ENCODE measurements at places on chromosomes 12 and 14.

DNA sequence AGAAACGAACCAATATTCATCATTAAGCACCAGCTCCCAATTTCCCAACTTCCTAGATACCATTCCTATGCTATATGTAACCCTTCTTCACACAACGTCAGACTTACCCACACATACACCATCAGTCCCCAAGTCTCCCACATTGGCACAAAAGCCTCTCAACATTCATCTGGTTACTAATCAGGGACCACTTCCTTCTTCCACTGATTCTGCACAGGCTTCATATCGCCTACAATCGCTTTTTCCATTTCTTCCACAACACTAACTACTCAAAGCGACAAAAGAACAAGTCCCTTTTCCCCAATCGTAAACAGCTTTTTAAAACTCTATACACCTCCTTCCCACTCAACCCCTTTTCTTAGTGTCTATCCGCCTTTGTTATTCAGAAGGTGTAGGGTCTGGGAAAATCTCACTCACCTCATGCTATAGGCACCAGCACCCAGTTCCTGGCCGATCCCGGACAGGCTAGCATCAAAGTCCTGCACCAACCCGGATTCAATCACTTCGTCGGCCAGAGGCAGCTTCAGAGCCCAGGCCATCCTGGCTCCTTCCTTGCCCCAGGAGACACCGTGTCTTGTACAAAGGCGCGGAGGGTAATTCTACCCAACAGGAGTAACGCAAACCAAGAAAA, 936 bp downstream of the TFCP2 start:
- no peak for DNase-seq

DNA sequence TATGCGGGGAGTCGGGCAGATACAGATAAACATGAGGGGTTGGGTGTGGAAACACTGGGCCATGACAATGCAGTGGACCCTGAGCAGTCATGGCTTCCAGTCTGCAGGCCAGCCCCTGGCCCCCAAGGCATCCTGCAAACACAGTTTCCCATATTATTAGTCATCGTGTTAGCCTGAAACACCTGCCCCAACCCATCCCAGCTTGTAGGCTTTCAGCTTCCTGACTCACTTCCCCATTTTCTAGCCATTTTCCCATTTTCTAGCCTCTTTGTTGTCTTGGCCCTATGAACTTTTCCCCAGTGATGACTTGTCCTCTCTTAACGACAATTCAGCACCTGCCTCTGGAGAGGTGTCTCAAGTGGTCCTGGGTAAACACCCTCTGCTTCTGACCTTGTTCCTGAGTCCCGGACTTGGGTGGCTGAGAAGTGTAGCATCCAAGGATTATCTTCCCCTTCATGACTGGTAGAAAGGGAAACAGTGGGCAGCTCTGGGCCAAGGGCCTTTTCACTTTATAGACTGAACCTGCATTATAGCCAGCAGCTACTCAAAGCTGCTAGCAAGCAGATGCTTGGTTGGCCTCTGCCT, 4.3 kb upstream of the PGF start:
- DNase-seq: no peak

- DNase-seq: no peak
These were observed 35.9 kb downstream of the FLRT2 start for GRCh38 chr14:85565862-85566296.

GRCh38 chr14:92591346-92591745, 77.8 kb downstream of the RIN3 start:
- DNase-seq: no peak

DNA sequence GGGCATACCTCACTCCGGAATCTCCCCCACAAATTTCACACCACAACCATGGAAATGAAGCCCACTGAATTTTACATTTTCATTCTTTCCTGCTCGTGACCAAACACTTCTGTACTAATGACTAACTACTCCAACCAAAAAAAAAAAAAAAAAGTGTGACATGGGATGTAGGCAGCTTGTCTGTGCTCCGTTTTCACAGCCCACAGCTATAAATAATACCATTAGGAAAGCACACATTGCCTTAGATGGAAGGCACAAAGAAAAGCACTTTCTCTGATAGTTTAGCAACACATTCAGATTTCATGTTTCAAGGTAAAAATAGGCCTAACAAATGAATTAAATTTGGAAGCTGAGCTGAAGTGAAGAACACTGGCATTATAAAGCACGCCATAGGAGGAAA, 42.5 kb downstream of the DUSP6 start:
- DNase-seq: no peak

DNA sequence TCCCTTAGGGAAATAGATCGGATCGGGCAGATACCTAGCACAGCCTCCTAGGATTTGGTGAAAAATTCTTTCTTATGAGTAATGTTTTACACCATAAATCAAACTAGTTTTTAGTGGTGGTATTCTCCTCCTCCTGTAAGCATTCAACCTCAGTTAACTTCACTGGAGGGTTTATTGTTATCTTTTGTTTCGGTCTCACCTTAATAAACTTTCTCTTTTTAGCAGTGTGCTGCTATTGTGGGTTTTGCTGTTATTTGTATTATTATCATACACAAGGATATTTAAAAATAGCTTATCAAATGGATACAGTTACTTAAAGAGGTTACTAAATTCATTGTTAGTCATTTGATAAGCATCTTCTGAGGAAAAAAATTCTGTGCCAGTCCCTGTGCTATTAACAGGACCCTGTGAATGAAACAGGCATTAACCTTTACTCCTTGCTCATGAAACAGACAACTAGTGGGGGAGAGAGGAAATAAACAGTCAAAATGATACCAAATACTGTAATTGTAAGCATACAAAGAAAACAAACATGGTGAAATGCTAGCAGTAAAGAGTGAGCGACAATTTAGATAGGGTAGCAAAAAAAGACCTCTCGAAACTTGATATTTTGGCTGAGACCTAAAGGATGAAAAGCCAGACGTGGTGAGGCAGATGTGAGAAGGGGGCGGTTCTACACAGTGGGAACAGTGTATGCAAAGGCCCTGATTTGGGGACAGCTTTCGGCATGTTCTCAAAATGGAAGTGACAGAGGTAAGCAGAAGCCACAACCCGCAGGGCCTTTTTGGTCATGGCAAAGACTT, 178.7 kb upstream of the SOX5 start:
- DNase-seq: no peak

DNA sequence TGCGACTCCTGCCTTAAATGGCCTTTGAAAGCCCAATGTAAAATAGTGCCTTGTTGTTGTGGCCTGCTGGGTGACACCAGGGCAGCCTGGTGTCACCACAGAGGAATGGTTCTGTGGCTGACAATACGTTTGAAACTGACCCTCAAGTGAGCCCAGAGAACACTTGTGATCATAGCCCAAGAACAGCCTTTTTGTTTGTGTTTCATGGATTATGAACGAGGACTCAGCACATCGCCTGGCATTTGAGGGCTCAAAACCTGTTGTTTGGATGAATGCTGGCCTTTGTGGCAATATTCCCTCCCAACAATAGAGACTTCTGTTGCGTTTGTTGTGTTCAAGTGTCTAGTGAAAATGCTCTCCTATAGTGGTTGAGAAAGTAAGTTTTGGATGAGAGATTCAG, 48.5 kb downstream of the TSPAN9 start:
- DNase-seq: no peak

GRCh38 chr12:132572801-132573760, 37.3 kb downstream of the LRCOL1 start:
- DNase-seq: no peak

GRCh38 chr12:61213646-61214045, 1046.6 kb upstream of the USP15 start:
- DNase-seq: no peak

GRCh38 chr12:15733136-15733535, 56.1 kb downstream of the EPS8 start:
- no peak for DNase-seq

GRCh38 chr12:89343127-89343526, 9.2 kb downstream of the DUSP6 start:
- DNase-seq: no peak

- no peak for DNase-seq
These were observed 5.2 kb downstream of the WNT10B start for GRCh38 chr12:48966177-48966895.

Measured in natural killer cell treated with Interleukin-12 subunit alpha and Interleukin-12 subunit beta and Interleukin-15 and Interleukin-18, amount 100 ng/mL, for 72 hours (primary cell).